ENCODE measurements at places on chromosomes 16 and 17. TPM values are rescaled to one million over a fixed set of nuclear protein-coding genes. Genes with fewer than 3 reads are reported as not detected.

The AANAT gene
- 0.51 TPM for total RNA-seq

The RETREG3 gene
- 26.5 TPM for total RNA-seq

The DOC2B gene
- total RNA-seq, result 0.82 TPM

The KRTAP2-2 gene
- not detected for total RNA-seq

The OTOP2 gene
- total RNA-seq, result 0.11 TPM

The FA2H gene
- total RNA-seq, result 43.1 TPM

The TIMP2 gene
- total RNA-seq, result 167 TPM

The TBC1D3L gene
- total RNA-seq, result 12.7 TPM

The ABHD15 gene
- 24.8 TPM for total RNA-seq

The KREMEN2 gene
- total RNA-seq, result 2.3 TPM

The KLHL10 gene
- total RNA-seq, result 0.08 TPM
